Activated gamma-delta T cell treated with Interleukin-2 at 50 U/mL for 16 hours (primary cell): ENCODE measurements at places on chromosomes 6 and 20.

DNA sequence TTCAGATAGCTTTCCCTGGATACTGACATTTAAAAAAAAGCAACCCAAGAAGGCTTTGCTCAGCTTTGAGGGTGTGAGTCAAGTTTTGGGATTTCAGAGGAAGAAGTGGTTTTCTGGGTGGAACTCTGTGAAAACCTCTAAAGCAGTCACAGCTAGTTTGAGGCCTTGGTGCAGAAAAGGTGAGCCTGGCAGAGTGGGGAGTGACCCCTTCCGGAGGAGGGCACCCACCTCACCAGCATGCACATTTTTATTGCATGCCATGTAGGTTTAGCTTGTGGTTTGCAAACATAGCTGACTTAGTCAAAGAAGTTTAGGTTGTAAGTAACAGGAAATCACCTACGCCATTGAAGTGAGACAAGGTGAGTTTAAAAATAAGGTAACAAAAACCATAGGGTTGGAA, 146.8 kb upstream of the PMEPA1 start:
- DNase-seq: peak; percentile 20

GRCh38 chr6:12785301-12785700, 68.7 kb downstream of the PHACTR1 start:
- no peak for DNase-seq

- DNase-seq: no peak
These were observed 1.6 kb downstream of the TMEM244 start for GRCh38 chr6:129859524-129859923.

GRCh38 chr6:10962673-10963072, 75.8 kb downstream of the SYCP2L start:
- DNase-seq: no peak

DNA sequence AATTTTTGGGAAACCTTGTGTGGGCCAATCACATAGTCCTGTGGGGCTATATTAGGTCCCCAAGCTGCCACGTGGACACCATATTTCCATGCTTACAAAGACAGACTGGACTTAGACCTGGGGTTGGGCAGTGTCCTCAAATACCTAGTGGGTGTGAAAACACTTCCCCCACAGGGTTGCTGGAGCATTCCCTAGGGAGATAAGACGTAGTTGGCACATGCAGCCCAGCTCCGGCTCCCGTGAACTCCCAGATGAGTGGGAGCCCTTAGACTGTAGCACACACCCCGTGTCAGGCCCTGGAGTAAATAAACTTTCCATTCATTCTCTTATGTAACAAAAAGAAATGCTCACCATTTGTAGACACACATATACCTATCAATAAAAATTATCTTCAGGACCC, 14.2 kb downstream of the KCNG1 start:
- no peak for DNase-seq

- DNase-seq: no peak
These were observed 15.8 kb upstream of the DEK start for GRCh38 chr6:18280084-18280483.

DNA sequence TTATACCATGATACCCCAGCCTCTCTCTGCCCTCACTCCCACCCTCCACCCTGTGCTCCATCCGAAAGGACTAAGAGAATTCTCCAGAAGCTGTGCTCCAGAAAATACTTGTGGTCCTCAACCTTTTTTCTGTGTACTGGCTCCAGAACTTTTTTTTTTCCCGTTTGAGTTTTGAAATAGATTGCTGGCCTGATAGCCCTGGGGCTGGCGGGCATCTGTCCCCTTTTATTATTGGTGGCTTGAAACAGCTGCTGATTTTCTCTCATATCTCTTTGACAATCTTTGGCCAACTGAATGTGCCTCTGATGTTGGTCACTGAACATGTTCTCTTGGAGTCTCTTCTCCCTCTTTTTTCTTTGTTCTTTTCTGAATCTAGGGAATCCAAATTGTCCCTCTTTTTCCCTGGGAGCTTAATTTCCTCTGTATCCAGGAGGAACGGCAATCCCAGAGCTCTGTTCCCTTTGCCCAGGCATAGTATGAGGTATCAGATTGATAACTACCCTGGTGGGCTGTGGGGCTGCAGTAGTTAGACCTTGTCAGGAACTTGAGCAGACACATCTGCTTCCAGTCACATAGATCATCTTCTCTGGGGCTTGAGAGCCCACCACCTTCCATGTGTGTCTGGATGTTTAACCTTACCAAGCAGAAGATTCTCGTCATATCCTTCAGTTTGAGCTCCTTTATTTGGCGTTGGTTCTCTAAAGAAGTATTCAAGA, 1.6 kb downstream of the PPARD start:
- no peak for DNase-seq

- DNase-seq: no peak
These were observed 30.0 kb upstream of the EDN3 start for GRCh38 chr20:59270380-59270779.

- DNase-seq: no peak
These were observed 79.3 kb upstream of the TOP1 start for GRCh38 chr20:40949346-40949745.

DNA sequence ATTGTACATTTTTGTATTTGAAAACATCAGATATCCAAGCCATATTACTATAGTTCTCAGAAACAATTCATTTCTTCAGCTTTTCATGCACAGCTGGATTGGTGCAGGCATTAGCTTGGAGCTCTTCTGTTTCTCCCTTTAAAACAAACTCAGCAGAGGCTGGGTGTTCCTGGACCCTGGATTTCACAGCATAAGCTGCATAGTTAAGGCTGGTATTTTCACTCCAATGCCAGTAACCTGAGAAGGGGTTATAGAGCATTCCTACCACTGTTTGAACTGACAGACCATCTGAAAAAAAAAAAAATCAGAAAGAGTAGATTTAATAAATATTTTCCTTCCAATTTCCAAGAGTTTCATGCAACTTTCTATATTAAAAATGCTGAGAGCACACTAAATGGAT, 20.1 kb upstream of the FAXC start:
- DNase-seq: no peak

DNA sequence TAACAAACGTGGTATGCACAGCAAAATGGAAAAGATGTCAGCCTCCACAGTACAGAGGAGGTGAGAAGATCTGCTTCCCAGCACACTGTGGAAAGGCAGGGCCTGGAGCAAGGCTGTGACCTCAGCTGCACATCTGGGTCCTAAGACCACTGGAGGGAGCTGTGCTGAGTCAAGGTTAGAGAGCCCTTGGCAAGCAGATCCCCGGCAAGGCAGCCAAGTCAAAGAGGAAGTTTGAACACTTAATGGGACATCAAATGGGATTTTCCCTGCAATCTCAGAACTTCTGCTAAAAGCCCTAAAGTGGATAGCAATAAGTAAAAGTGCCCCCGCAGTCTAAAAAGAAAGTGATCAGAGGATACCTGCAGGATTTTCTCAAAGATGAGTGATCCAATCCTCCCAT, 39.5 kb downstream of the UNC5CL start:
- no peak for DNase-seq

DNA sequence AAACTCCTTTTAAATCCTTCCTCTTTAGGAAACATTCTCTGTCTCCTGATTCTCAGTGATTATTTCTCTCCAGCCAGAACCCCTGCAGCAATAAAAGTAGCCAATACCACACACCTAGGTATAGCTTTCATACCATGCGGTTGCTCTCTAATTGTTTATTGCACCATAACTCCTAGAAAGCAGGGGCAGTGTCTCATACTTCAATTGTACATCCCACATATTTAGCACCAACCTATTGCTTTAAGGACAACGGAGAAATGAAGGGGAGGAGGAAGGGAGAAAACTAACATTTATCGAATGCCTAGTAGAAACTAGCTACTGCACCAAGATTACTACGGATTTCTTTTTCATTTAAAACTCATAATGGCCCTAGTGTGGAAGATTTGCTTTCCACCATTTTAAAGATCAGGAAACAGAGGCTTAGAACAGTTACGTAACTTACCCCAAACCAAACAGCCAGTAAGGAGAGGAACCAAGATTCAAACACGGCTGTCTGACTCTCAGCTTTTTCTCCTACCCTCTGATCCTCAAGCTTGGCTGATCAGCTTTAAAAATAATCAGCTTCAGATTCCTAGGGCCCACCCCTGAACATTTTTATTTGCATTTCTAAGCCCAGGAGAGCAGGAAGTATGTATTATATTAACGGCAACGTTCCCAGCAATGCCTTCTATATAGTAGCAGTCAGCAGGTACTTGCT, 43.4 kb upstream of the ATXN1 start:
- no peak for DNase-seq

- DNase-seq: no peak
These were observed at the start of gene SLC32A1 for GRCh38 chr20:38723848-38724625. Gene SLC32A1 (plus strand): TSS chr20:38724486. CDS start chr20:38724725, 239 bp downstream.

DNA sequence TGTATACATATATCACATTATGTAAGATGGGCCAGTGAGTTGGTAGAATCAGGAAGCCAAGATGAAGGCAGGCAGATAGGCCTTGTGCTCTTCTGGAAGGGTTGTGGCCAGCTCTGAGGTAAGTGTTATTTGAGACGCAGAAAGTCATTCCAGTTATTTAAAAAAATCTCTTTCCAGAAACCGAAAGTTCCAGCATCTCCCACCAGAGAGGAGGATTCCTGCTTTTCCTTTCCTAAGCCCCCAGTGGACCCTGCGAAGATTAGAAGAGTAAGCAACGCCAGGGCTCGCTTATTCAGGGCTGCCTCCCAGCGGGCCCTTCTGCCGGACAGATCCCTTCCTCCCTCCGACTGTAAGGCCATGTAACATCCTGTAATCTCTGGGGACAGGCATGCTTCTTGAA, 20.4 kb downstream of the ARMC2 start:
- DNase-seq: no peak

DNA sequence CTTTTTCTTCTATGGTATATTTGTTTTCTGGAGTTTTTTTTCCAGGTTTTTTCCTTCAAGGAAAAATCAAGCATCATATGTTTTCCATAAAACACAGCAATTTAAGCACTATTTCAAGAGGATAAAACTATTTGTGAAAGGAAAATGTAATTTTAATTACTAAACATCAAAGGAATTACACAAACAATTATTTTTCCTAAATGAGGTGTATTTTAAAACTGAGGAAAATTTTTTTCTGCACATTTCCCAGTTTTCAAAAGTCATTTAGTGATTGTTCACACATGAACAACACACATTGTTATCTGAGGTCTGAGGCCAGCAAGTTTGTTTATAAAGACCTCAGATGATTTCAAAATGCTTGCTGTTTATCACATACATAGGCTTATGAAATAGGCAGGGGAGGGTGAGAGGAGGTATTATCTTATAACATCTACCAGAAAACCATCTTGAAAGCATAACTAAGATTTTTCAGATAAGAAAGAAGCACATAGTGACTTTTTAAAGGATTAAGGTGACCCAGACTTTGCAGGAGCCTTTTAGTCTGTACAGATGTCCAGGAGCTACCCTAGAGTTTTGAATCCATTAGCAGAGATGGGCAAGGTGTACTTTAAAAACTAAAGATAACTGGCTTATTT, 381.6 kb downstream of the GJA1 start:
- no peak for DNase-seq

DNA sequence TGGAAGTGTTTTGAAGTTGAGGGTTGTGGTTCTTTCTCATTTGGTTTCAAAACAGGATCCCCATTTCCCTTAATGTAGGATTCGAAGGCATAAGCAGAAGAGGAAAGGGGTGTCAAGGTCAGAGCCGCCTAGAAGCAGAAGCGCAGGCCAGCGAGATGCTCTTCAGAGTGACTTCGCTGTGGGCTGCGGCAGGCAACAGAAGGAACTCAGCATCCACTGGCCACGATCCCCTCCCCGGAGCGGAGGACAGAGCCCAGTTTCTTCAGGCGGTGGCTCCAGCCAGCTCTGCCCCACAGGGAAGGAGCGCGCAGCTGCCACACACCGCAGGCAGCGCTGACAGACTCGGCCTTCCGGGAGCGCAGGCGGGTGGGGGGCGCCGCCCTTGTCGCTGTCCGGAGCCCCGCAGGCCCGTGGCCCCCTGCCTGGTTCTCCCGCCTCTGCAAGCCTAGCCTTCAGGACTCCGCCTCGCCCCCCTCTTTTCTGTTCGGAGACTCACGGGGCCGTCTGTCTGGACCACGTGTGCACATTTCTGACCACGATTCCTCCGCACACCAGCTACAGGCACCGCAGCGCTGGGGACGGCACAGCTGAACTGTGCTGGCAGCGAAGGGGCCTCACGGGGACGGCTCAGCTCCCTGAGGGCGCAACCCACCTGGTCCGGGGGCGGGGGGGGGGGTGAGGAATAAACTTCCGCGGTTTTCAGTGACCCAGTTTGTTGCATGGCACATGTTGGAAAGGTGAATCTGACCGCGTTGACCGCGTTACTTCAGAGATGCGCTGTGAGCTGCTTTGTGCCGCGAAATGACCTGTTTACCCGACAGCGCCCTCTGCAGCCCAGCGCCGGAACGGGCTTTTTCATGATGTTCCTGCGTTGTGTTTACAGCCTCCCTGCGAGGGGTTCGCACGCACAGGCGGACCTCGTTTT, 26.1 kb downstream of the TTLL2 start:
- peak; percentile 86 for DNase-seq

DNA sequence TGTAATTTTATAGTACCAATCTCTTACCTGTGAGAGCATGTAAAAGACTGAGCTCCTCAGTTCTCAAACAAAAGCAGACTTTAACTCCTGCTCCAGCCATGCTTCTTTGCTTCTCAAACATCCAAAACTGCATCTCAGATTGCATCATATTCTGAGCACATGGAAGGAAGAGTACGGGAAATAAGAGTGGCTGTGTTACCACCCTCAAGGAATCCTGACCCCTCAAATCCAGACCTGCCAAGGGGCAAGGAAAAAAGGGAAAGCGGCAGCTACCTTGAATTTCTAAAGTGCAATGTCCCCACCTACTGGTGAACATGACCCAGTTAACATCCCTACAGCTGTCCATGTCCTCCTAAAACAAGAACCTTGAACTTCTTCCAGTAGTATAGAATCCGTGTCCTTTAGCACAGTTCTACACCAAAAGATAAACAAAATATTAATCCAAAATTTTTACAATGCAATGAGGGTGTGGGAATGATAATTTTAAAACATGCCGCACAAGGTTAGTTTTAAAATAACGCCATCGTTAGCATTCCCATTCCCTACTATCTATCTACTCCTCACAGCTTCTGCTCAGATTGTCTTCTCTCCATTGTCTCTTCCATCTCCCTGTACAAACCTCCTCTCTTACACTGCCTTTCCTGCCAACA, 34.1 kb upstream of the HLA-DQB1 start:
- DNase-seq: peak; percentile 27

GRCh38 chr6:6277413-6277812, 43.0 kb downstream of the F13A1 start:
- DNase-seq: no peak

DNA sequence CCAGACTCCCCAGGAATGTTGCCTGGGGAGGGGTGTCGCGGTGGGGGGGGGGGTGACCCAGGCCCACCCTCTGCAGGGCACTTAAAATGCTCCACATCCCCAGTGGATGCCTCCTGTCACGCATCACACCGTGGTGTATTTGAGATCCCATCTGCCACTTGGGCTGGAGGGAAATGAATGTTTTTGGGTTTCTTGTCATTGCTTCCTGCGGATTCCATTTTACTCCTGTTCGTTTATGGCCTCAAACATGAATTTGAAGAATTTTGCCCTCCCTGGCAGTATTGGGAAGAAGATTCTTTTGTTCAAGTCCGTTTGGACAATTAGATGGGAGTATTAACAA, 544 bp upstream of the KHDC1 start:
- DNase-seq: no peak
